Neural progenitor cell (in vitro differentiated cells): ENCODE measurements at places on chromosomes 7 and 10.

GRCh38 chr10:30294476-30295240, 54.4 kb downstream of the MTPAP start:
- no peak for DNase-seq

DNA sequence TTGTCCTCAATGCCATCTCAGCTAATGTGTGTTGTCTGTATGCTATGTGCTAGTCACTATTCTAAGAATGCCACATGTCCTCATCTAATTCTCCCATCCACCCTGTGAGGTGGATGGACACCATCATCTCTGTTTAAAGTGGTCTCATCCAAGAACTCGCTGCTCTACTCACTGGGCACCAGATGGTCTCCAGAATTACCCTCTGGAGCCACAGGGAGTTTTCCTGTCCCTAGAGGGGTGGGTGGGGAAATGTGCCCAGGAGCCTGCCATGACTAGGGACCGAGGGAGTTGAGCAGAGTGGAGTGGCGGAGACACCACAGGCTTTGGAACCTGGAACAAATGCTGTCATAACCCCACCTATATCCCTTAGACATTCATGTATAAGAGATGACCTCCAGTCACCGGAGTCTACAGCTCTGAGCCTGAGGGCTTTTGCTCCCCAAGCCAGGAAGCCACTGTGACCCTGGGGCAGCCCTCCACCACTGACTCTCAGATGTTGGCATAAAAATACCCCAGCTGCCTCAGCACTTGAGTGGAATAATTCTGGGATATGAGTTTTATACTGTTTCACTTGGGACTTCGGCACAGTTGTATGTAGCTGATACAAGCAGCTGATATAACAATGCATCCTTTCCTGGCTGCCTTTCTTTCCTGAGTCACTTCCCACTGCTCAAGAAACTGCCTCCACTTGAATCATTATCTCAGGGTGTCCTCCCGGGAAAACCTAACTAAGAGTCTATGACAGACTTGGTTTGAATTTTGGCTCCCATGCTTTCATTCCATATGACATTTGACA, 61.5 kb upstream of the RAPGEF5 start:
- DNase-seq: no peak

DNA sequence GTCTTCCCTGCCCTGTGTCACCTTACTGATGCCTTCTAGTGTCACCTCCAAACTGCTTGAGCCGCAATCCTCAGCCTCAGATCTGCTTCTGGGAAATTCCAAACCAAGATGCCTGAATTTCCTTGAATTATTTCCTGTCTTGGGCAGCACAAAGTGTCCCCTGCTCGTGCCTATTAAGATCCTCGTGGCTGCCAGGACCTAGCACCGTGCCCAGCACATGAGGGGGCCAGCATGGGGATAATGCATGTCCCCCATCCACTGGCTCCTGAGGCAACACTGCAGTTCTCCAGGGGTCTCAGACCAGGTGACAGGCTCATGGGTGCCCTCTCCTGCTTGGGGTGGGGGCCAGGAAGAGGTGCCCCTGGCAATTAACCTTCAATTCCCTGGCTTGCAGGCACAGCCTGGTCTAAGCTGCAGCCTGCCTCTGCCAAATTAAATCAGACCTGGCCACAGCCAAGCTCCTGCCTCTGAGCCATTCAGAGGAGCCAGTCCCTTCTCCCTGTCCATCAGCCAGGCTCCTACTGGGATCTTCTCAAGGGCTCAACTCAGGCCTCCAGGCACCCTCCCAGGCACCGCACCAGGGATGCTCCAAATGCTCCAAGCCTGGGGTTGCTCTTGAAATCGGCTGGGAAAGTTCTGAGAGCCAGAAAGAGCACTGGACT, 146.6 kb downstream of the SH3PXD2A start:
- no peak for DNase-seq

- DNase-seq: no peak
Measured at GRCh38 chr7:127647636-127648035, 4.4 kb upstream of the SND1 start.

GRCh38 chr7:17506095-17506494, 207.6 kb downstream of the AHR start:
- DNase-seq: no peak

DNA sequence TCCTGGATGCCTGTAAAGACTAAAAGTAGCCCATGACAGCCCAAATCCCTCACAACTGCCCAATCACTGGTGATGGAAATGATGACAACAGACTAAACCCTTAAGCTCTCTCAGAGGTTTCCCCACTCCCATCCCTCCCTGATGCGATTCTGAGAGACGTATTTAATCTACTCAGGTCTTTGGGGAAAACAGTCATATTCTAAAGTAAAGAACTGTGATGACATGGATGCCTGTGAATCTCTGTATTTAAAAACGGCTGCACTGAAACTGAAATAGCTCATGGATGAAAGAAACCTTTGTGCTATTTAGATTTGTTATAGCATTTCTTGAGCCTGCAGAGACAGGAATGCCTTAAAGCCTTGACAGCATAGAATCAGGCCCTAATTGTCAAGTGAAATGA, 28.5 kb downstream of the VPS41 start:
- no peak for DNase-seq

GRCh38 chr10:91762878-91763277, 35.3 kb upstream of the TNKS2 start:
- no peak for DNase-seq

DNA sequence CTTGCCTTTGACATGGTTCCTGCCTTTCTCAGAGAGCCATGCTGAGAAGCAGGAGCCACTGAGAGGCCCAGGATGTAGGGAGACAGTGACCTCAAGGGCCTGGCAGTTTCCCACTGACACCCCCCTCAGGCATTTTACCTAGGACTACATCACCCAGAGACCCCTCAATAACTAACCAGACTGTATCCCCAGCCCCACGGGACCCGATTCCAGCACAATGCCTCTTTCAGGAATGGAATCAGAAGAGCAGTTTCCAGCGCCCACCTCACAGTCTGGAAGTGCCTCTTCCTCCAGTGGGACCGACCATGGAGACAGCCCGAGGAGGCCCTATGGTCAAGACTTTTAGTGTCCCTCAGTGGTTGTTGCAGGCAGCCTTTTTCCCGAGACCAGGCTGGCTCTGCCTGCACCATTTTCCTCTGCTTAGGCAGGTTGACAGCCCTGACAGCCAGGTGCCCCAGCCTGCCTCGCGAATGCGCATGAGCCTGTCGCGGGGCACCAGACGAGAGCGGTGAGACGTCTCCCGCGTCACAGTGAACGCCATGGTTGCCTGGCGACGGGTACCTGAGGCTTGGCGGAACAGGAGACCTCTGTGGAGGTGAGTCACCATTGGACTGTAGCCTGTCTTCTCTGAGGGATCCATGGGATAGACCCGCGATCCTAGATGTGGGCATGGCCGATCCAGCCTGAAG, 28.4 kb upstream of the ZNF273 start:
- DNase-seq: no peak

- DNase-seq: no peak
Measured at GRCh38 chr7:104984585-104985258, 29.3 kb upstream of the KMT2E start.

DNA sequence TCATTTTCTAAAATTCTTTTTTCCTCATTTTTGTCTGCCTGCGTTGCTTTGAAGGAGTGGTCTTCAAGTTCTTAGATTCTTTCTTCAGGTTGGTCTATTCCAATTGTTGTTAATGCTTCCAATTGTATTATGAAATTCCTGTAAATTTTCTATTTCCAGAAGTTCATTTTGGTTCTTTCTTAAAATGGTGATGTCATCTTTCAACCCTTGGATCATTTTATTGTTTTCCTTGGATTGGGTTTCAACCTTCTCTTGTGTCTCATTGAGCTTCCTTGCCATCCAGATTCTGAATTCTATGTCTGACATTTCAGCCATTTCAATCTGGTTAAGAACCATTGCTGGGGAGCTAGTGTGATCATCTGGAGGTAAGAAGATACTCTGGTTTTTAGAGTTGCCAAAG, 33.1 kb downstream of the PNLIPRP2 start:
- DNase-seq: no peak

DNA sequence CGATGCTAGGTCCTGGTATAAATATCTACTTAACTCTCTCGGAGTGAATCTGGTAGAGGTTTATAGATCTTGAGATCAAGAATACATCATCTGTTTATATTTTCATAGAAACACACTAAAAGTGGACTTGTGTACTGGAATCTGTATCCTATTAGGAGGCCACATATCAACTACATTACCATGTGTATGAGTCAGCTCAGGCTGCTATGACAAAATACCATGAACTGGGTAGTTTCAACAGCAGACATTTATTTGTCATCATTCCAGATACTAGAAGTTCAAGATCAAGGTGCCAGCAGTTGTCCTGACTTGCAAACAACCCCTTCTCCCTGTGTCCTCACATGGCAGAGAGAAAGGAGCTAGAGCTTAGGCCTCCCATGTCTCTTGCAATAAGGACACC, 113.9 kb upstream of the PFKP start:
- DNase-seq: no peak

GRCh38 chr10:11035301-11035991, 17.8 kb downstream of the CELF2 start:
- peak; percentile 52 for DNase-seq
